ENCODE measurements at places on chromosomes 6 and 20.

GRCh38 chr20:49965781-49966305 is 16.9 kb upstream of the SNAI1 start:
- DNase-seq = no peak

- no peak for DNase-seq
These were observed 5.4 kb upstream of the FAM210B start for GRCh38 chr20:56353356-56353755.

DNA sequence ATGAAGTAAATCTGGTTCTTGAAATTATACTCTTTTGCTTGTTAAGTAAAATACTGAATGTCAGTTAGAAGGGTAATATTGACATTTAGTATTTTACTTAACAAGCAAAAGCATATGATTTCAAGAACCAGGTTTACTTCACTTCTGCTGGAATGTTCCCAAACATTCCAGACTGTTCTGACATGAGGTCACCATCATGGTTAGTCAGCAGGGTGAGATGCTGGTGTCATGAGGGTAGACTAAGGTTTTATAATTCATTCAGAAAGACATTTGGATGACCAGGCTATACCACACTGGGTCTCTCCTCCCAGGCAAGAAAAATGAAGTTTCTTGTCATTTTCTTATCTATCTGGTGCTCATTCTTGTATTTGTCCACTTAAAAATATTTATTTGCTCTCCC is 414.4 kb upstream of the MMS22L start:
- no peak for DNase-seq

GRCh38 chr6:88856566-88856965 is 106.9 kb downstream of the RNGTT start:
- DNase-seq = no peak

- no peak for DNase-seq
These were observed 8.1 kb upstream of the SERPINB9 start for GRCh38 chr6:2911171-2911570.

DNA sequence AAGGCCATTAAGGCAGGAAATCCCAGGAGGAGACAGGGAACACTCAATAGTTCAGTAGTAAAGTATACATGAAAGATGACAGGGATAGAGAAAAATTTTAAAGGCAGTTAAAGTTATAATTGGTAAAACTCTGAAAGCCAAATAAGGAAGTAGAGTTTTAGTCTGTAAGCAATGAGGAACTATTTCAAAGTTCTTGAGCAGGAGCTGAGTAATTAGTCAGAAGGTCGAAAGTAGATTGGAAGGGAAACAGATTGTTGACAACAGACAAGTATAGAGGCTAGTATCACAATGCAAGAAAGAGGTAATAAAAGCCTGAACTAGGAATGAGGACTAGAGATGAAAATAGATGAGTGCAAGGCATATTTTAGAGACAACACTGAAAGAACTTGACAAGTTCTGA is 150.3 kb downstream of the CDK19 start:
- DNase-seq = no peak

- no peak for DNase-seq
These were observed 361.0 kb upstream of the MARCKS start for GRCh38 chr6:113496166-113496565.

DNA sequence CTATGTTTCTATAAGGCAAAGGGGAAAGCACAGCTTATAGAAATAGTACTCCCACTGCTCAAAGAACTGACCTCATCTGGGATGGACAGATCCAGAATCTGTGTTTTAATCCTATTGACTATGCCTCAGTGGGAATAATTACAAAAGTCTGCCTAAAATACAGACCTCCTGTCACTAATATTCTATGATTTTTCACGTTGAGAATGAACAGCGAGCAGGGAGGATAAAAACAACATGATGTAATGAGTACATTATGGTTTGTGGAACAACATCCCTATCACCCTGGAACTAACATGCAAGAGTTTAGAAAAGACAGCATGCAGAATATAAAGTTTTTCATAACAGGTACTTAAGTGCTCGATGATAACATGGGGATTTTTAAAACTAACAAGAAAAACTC is 53.9 kb downstream of the EPHA7 start:
- DNase-seq = no peak

DNA sequence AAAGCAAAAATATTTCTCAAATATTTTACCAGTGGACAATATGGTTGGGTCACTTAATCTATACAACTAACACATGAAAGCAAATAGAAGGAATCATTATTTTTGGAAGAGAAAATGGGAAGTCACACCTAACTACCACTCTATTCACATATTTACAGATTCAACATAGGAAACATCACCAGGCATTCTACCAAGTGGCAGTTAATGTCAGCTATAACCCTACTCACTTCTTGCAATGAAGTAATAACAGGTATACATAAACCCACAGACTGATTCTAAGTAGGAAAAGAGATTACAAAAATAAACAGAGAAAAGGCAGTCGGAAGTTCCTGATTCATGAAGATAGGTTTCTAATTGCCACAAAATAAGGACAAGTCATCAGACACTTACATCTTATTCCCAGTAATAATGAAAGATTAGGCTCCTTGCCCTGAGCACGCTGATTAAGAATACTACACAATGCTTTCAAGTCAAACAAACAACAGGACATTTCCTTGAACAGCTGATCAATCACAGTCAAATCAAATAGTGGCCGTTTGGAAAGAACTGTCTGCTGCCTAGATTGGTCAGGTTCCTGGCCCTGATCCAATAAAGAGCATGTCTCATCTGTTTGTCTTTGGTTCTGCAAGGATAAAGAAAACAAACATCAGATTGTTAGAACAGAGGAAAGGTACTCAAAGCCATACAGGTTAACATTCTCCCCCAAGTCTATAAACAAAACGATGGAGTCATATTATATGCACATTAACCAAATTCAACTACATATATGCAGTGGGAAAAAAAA is 79.2 kb upstream of the PLN start:
- DNase-seq = no peak

GRCh38 chr6:134164300-134164699 is 111.9 kb upstream of the SLC2A12 start:
- DNase-seq = no peak

GRCh38 chr20:38674092-38674764 is 50.1 kb upstream of the SLC32A1 start:
- DNase-seq = no peak

DNA sequence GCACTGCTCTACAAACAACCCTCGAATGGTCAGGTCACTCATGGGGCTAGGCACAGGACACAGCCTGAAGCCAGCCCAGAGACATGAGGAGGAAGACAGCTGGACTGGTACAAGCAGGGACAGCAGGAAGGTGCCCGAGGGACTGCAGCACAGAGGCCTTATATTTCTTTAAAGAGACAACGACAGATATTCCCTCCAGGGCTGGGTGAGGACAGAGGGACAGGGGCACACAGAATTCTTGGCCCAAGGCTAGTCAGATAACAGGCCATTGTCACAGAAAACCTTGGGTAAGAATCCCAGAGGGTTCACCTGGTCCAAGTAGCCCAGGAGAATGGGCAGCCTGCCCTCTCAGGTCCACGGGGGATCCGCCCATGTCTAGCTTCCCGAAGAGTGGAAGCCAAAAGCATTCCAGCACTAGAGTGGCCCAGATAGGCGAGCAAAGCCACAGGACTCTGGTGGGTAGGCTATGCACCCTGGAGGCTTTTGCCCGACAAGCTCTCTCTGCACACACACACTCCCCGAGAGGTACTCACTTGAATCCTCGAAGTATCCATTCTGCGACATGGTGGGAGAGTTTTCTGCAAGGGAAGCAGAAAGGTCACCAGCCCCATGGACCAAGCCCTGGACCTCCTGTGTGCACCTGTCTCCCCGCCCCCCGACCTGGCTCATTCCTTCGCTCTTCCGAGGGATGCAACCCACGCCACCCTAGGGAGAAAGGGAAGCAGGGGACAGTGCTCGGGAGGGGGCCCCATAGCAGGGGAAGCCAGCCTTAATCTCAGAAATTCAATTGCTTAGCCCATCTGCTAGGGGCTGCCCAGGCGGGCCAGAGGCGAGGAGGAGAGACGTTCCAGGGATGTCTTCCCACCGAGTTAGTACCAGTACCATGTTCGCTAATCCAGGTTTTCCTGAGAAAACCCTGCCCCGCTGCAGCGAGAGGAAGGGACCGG is 1.7 kb downstream of the SLC4A11 start:
- no peak for DNase-seq

GRCh38 chr6:105880030-105880492 is 206.1 kb upstream of the PRDM1 start:
- DNase-seq = peak; percentile 46

- no peak for DNase-seq
These were observed 28.7 kb downstream of the MYB start for GRCh38 chr6:135209803-135210202.

- no peak for DNase-seq
These were observed 83.7 kb downstream of the SULF2 start for GRCh38 chr20:47701612-47702011.

DNA sequence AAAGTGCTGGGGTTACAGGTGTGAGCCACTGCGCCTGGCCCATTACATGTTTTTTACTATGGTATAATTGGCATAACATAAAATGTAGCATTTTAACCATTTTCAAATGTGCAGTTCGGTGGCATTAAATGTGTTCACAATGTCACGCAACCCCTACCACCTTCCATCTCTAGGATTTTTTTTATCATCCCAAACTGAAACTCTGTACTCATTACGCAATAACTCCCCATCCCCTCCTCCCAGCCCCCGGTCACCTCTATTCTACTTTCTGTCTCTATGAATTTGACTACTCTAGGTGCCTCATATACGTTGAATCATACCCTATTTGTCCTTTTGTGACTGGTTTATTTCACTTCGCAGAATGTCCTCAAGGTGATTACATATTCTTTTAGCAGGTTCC is 233.1 kb upstream of the ARID1B start:
- DNase-seq = no peak

All from tibial artery (tissue), 4 donors.